ENCODE measurements at places on chromosomes 3 and 15.

DNA sequence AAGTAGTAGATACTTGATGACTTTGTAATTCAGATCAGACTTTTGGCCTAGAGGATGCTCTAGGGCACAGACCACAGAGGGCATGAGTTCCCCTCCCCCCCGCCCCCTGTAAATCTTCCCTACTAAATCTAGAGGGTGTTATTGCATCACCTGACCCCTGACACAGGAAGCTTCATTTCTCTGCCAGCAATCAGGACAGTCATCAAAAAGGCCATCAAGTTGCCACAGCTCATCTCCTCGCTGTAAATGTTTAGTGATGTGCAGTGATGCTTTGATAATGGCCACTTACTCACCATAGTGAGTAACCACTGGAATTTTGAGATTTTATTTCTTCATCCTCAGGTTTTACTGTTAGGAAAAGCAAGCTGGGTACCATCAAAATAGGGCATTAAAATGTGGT, 289.2 kb upstream of the CHRM5 start:
- DNase-seq = no peak

GRCh38 chr3:124993466-124993865, 58.9 kb upstream of the MUC13 start:
- DNase-seq = no peak

DNA sequence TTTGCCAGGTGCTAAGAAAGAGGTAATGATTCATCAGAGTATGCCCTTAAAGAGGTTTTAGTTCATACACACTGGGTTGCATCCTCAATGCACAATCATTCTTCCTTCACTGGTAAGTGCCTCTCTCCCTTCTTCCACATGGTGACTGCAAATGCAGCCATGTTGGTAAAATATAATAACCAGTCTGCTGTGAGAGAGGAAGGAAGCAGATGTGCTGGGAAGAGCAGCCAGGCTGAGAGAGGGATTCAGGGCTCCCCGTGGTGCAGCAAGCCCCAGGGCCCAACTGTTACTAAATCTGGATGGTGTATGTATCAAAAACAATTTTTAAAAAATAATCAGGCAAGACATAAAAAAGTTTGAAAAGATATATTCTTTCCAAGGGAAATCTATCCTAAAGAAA, 498.1 kb downstream of the MAGI1 start:
- DNase-seq = no peak

GRCh38 chr15:27359586-27359985, 388.6 kb downstream of the GABRG3 start:
- DNase-seq = no peak

GRCh38 chr3:169494982-169495381, 168.5 kb downstream of the MECOM start:
- no peak for DNase-seq

- no peak for DNase-seq
Observed at GRCh38 chr3:175349168-175349567, 490.0 kb downstream of the NAALADL2 start.

Measured in testis (tissue), 5 donors.